AG04450 (cell line): ENCODE measurements at places on chromosomes 1 and 21. TPM values are rescaled to one million over a fixed set of nuclear protein-coding genes. Genes with fewer than 3 reads are reported as not detected.

DNA sequence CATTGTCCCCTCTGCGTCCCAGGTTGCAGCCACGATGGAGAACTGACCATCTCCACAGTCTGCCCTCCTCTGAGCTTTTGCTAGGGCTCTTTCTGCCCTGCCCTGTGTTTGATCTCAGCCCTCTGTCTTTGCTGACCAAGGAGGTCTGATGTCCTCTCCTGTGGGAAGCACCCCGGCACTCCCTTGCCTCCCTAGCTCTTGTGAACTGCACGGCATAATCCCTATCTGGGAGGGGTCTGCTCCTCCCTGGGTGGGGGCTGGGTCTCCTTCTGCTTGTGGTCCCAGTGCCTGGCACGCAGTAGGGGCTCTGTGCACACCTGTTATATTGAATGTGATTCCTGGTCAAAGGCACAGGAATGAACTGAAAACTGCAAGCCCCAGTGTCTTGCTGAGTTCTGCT is 2.4 kb downstream of the DRAXIN start:
- no peak for DNase-seq

DNA sequence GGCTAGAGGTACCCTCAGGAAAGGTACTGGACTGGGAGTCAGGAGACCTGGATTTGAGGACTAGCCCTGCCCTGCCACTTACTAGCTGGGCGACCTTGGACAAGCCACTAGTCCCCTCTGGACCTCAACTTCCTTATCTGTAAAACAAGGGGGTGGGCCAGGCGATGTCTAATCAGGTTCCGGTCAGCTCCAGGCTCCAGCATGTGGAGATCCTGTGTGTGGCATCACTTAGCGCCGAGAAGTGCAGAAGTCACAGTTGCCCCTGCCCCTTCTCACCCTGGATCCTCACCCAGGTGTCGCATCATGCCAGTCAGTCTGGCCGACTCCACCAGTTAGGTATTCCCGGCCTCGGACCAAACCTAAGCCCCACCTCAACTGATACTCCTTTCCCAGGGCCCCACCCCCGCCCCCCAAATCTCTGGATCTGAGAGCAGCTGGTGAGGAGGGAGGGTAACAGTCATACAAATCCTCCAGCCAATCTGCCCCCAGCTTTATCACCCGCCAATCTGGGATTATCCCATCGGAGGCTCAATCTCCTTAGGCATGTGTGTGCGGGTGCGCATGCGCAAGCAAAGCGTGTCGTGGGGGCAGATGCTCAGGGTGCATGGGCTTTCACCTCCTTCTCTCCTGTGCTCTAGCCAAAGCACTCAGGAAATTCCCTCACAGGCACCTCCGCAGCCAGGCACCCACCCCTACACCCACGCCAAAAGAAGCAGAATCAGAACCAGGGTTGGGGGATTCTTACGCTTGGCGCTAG is 5.4 kb downstream of the CELF3 start:
- DNase-seq = no peak

DNA sequence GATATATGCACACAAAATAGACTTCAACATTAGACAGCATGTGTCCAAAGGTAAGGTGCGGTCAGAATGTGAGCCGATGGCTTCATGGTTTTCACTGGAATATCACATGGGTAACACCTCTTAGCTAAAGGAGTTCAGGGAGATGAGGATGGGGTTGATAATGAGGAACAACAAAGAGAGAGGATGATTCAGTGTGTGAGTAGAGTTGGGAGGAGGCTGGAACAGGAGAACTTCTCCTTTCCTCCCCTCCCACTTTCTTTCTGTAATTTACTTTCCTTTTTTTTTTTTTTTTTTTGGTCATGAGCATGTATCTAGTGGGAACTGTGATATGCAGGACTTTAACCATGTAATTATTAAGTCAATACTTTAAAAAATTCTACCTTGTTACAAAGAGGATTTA is 99.4 kb downstream of the FASLG start:
- no peak for DNase-seq

GRCh38 chr1:206581571-206581981 is 30.7 kb downstream of the EIF2D start:
- no peak for DNase-seq

- no peak for DNase-seq
Observed at GRCh38 chr1:234186037-234186688, 187.1 kb upstream of the COA6 start.

GRCh38 chr1:160522622-160523345 is at the start of gene SLAMF6:
Gene SLAMF6, minus strand, starts transcription at chr1:160523255. Its CDS starts 63 bp downstream, at chr1:160523192.
- no peak for DNase-seq

SLAMF6 gene
- polyA plus RNA-seq = not detected in 2 replicates

CYP4Z1 gene
- polyA plus RNA-seq = not detected in 2 replicates

DNA sequence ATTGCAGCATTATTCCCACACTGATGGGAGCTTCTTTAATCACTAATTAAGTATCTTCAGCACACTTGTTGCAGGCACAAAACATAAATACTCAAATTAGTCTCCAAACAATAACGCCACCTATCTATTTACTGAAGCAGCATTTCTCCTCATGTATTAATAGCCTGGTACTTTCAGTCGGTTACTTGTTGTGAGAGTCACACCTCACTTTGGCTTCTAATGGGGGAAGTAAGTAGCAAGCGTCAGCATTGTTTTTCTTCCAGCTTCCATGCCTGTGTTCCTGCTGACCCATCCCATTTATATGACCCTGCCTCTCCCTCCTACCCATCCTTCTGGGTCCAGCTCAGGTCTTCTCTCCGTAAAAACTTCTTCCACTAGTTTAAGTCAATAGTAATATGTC is 31.9 kb upstream of the DENND1B start:
- DNase-seq = no peak

SLC45A3 gene
- 1.7 and 1.8 TPM in 2 replicates for polyA plus RNA-seq

KCNA2 gene
- not detected in 2 replicates for polyA plus RNA-seq

PRAMEF1 gene
- not detected in 2 replicates for polyA plus RNA-seq

GRCh38 chr1:228541725-228542124 is 54.5 kb downstream of the RNF187 start:
- DNase-seq = no peak

GBP5 gene
- not detected in 2 replicates for polyA plus RNA-seq

SKI gene
- 6.7 and 9.0 TPM in 2 replicates for polyA plus RNA-seq

GRCh38 chr1:46581681-46582455 is 22.2 kb downstream of the MKNK1 start:
- DNase-seq = no peak

ANGPTL3 gene
- not detected in 2 replicates for polyA plus RNA-seq

DNA sequence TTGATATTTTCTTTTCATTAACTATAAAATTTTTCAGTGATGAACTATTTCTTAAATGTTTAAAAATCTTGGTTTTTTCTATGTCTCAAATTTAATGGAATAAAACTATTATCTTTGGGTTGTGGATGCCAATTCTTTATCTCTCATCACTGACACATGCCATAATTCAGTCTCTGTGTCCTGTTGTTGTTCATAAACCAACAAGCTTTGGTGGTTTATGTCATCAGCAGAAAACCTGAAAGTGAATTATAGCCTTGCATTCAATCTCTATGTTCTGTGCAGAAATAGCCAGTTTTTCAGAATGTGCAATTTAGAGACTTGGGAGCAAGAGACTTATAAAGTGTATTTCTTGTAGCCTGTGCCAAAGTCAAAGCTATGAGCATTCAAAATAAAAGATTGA is 462.6 kb upstream of the ADGRL4 start:
- no peak for DNase-seq

- DNase-seq = no peak
Observed at GRCh38 chr1:109657970-109658369, 2.1 kb downstream of the GSTM4 start.

KRTAP10-9 gene
- not detected in 2 replicates for polyA plus RNA-seq

DNA sequence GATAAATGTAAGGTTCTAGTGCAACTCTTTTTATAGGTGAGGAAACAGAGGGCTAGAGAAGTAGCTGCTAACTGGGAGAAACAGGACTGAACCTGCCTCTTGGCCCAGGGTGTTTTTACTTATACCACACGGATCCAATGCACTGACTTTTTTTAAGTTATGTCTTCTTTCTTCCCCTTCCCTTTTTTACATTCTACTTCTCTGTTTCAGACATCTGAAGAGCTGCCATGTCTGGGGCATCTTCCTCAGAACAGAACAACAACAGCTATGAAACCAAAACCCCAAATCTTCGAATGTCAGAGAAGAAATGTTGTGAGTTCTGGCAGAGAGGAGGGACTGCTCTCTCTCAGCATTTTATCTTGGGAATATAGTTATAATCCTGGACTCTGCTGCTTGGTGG is 1.4 kb downstream of the PFKFB2 start:
- no peak for DNase-seq

DNA sequence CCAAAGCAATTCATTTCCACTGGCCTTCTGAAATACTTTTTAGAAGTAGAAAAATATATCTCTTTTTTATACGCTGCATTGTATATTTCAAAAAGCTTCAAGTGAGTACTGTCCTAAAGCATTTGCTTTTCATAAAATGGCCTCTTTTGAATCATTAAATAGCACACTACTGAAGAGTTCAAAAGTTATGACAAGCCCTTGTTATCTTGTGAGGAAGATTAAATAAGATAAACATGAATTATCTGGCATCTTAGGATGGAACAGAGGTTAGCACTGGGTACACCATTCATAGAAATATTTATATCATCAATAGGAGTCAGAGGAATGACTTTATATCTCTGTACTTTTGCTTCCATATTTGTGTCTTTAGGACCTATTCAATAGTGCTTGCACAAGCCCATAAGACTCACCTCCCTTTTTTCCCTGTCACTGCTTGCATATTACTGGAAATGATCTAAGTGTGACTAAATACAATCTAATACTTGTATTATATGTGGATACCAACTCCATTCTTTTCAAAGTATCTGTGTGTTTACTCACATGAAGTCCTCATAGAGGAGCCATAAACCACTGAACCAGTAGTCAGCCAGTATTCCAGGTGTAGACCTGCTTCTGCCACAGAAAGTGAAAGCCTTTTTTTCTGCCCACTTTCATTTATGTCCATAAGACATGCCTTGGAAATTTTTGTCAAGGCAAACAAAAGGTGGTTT is 274.2 kb upstream of the C1orf105 start:
- DNase-seq = no peak

DNA sequence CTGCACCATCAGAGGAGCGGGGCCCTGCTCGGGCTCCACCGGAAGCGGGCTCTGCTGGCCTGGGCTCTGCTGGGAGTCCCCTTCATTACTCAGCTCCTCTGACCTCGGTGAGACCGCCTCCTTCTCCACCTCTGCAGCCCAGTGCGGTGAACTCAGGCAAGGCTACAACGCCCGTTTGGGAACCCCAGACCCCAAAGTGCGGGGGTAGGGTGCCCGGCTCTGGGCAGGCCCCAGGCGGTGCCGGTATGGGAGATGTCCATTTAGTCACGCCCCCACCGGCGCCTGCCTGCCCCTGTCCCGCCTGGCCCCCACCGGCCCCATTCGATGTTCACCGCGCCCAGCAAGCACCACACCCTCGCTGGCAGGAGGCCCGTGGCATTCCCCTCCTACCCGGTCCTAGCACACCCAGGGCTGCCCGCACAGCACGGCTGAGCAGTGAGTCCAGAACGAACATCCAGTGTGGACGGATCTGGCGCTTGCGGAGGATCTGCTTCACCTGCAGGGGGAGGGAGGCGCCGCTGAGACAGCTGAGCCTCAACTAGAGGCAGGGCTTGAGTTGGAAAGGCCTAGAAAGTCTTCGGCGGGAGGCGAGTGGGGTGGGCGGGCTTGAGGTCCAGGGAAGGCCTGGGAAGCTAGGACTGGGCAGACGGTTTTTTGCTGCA is 10.0 kb downstream of the MAP3K6 start:
- no peak for DNase-seq

DNA sequence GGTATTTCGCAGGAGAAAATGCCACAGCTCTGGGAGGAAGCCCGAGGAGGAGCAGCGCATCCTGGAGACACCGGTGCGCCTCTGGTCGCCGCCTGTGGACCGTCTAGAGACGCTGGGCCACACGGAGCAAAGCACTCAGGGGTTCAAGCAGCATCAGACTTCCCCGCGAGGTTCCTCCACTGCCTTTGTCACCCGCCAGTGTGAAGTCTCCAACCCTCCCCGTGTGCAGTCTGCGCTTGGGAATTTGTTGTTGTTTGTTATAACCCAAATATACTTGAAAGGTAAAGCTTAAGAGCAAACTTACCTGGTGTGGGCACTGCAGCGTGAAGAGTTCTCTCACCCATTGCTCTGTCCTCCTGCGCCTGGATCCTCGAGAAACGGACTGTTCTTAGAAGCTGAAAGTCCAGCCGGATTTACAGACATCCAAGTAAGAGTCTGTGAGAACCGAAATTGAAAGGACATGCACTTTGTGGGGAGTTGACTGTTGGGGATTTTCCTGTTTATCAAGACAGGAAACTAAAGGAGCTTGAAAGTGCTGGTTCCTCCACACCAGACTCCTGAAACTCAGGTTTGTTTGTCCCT is at the start of gene GBP4:
Gene GBP4, minus strand, starts transcription at position 452 of the 582 bp plus-strand sequence. Its CDS starts 108 bp downstream, at position 344.
- no peak for DNase-seq

LYPD8 gene
- not detected in 2 replicates for polyA plus RNA-seq

SPATA46 gene
- polyA plus RNA-seq = not detected in 2 replicates

SPATA45 gene
- not detected in 2 replicates for polyA plus RNA-seq

DNA sequence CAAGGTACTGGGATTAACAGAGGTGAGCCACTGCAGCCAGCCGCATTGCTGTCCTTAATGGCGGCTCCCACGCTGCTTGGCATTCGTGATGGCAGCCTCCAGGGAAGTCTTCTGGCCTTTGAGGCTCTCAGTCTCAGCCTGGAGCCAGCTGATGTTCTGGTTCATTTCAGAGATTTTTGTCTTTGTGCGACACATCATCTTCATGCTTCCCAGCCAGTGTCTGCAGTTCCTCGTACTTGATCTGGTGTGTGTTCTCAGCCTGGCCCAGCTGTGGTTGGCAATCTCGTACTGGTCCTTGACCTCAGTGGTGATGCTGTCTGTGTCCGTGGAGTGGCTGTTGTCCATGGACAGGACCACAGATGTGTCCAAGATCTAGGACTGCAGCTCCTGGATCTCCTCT is 11.7 kb downstream of the SNRPE start:
- DNase-seq = no peak

DNA sequence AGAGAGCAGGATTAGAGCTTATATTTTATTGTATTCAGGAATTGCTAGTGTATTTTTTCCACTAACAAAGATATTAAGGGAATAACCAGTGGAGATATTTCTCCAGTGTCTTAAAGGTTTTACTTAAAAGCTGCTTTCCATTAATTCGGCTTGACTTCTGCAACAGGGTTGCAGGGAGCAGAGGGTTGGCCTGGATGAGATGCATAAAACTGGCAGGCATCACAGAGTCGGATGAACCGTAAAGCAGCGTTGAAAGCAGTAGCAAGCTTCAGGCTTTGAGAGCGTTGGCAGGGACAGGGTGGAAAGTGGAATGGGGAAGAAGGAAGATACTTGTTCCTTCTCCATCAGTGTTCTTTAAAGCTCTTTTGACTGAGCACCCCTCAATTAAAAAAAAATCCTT is 237.2 kb downstream of the LMO4 start:
- no peak for DNase-seq

CCDC27 gene
- not detected in 2 replicates for polyA plus RNA-seq

TDRD5 gene
- polyA plus RNA-seq = not detected in 2 replicates

DNA sequence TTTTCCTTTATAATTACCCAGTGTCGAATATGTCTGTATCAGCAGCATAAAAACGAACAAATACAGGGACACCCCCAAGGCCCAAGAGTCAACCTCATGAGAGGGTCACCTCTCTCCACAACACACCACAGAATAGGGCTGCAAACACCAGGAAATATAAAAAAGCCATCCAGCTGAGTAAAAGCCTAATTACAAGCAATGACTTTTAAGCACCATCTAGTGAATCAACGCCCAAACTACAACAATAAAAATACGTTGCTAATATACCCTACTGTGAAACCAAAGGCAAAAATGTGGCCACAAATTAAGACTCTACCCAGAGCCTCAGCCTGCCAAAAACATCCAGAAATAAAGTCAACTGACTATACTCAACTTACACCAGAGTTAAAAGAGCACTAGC is 817.9 kb upstream of the NEGR1 start:
- DNase-seq = no peak

GRCh38 chr1:2237773-2238172 is 9.7 kb downstream of the SKI start:
- DNase-seq = no peak

GRCh38 chr1:5734996-5735395 is 257.2 kb downstream of the NPHP4 start:
- DNase-seq = no peak
